ENCODE measurements at places on chromosomes 11 and 22.

- DNase-seq, result no peak
These were observed 130.6 kb downstream of the RRAS2 start for GRCh38 chr11:14228356-14228755.

DNA sequence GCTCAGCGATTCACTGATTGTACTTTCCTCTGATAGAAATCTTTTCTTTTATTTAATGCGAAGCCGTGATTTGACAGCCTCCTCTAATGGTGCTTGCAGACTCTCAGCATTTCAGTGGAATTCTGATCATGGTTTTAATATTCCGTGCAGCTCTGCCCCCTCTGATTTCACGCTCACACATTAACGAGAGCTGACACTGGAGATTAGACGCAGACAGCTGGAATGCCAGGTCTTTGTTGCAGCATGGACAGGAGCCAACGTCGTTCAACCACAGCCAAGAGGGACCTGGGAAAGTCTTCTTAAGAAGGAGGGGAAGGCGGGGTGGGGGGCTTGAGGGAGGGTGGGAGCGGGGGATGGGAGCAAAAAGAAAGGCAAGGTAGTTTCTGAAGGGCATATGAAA lies 186.4 kb downstream of the BLID start:
- DNase-seq, result peak; percentile 38

DNA sequence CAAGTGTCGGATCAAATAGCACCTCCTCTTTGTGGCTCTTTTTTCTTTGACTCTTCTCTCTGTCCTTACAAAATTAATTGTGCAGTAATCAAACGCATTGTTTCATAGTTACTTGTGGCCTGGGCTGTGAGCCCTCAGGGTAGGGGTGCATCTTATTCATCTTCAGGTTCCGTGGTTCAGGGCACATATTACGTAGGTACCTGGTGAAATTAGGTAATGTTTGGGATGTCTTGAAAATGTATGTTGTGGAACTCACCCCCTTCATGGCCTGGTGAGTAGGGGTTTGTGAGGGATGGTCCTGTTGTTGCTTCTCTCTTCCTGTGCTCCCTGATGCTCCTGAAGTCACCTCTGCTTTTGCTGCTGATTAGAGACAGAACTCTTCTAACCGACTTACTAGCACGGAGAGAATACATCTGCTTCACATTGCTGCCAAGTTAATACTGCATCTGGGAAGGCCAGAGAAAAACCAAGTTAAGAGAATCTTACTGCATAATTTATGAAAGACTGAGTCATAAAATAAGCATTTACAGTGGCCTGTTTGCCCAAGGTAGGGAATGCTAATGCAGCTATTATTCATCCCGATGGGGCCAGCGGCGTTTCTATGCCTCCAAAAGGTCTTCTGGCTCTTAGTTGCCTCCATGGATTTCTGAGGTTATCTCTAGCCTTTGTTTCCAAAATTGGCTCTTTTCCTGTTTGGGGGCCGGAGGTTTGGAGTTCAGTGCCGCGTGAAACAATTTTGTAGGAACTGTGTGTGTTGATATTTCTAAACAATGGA lies 66.9 kb downstream of the TBC1D22A start:
- no peak for DNase-seq

DNA sequence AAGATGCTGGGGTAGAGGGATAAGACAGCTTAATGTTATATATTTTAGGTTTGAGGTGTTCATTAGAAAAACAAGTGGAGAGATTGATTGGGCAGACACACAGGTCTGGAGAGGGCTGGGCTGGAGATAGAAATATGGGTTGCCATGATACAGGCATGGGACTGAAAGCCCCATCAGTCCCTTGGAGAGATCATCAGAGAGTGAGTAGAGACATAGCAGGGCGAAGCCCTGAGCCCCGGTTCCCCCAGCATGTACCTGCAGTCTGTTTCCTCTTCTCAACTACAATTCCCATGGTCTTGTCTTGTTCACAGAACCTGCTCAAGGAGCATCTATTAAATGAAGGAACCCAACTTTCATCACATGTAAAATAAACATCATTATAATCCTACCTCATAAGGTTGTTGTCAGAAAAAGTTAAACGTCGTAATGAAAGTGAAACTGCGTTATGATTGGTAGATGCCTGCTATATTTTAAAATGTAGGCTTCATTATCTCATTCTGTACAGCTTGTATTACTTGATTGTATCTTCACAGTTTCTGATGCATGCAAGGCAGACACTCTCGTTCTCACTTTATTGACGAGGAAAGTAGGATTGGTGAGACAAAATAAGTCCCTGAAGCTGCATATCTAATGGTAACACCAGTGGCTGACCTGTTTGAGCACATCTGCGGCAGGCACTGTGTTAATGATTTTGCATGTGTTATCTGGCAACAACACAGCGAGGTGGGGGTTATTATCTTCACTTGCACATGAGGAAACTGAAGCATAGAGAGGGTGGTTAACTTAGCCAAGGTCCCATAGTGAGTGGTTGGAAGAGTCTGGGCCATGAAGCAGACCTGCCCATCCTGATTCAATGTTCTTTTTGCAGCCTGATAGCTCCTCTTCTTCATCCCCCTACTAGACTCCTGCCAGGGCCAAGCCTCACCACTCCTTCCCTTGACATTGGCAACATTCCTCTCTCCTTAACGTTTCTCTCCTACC lies 63.5 kb downstream of the ENDOD1 start:
- no peak for DNase-seq
